Activated CD4-positive, alpha-beta memory T cell treated with anti-CD3 and anti-CD28 coated beads for 36 hours (primary cell): ENCODE measurements at places on chromosomes 2 and 18.

GRCh38 chr2:196384729-196385128, 213.4 kb upstream of the STK17B start:
- no peak overlapping the region for H3K27ac ChIP-seq
- H3K36me3 ChIP-seq = no peaks in the 10 kb centered on the region
- no peak overlapping the region for H3K4me3 ChIP-seq
- no peaks in the 10 kb centered on the region for H3K4me1 ChIP-seq
- DNase-seq = no peak

DNA sequence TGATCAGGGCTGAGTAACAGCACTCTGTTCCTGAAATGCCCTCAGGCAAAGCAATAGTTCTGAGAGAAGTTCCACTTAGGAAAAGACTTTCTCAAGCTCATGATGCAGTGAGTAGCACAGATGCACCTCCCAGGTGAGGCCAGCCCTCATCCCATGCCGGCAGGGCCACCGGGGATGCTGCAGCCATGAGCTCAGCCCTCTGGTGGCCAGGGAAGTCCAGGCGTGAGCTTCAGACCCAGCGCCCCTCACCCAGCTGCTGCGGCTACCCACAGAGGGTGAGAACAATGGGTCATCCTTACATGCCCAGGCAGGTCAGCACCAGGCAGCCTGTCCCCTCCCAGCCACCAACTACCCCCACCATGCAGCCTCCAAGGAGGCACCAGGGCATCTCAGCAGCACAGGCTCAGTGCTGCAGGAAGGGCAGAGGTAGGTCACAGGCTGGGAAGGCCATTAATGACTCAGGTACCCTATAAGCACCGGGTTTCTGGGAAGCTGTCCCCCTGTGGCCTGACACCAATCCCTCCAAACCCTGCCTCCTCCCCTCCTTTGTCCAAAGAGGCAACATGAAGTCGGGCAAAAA, 50.6 kb downstream of the TTC32 start:
- H3K36me3 ChIP-seq = no peaks in the 10 kb centered on the region
- no peak overlapping the region for H3K27ac ChIP-seq
- H3K4me3 ChIP-seq = no peak overlapping the region
- no peak for DNase-seq

DNA sequence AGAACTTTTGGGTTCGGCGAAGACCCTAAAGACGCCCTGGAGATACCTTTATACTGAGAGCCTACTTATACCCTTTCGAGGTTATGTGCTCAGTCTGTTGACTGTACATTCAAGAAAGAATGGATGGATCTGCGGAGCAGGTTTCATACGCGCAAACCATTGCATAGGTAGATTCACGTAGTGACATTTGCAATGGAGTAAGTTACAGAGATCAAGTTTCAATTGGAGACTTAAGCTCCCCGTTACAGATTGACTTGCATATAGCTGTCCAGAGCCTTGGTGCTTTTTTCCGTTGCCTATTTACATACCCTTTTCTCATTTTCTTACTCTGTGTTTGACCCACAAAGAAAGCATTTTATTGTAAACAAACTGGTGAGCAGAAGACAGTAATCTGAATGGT, 923 bp downstream of the PSMD1 start:
- H3K27me3 ChIP-seq = peaks cover 1% of the 10 kb centered on the region
- DNase-seq = no peak

DNA sequence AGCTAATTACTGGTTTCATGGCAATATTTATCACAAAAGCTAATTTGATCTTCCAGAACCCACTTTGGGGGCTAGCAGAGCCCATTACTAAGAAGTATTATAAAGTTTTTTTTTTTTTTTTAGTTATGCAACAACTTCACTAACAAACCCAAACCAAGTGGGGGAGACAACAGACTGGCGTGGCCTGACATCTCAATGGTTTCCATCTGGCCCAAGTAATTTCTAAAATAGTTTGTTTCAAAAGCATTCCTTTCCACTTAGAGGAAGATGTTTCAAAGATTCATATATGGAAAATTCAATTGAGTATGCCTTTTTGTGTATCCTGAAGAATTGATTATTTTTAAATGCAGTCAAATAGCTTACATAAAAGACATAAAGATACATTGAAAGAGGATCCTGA, 367.1 kb downstream of the HRH4 start:
- H3K4me3 ChIP-seq = no peak overlapping the region
- H3K27me3 ChIP-seq = no peaks in the 10 kb centered on the region
- no peak overlapping the region for H3K27ac ChIP-seq
- no peaks in the 10 kb centered on the region for H3K4me1 ChIP-seq
- H3K36me3 ChIP-seq = no peaks in the 10 kb centered on the region

DNA sequence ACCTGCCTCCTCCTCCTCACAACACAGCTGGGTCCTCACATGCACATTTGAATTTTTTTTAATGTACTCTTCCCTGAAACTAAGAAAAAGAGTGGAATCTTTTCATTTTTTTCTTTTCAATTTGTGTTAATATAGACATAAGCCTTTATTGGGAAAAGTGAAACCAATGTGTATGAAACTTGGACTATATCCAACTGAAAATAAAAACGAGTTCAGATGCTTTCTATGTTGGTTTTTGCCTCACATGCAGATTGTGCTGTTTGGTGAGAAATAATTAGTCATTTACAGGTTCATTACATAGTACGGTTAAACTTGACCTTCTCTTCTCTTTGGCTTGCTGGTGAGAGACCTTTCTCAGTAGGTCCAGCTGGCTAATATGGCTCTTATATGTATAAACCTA, 515.2 kb upstream of the FANCL start:
- H3K27me3 ChIP-seq = no peaks in the 10 kb centered on the region
- no peaks in the 10 kb centered on the region for H3K36me3 ChIP-seq
- no peak overlapping the region for H3K4me3 ChIP-seq
- H3K27ac ChIP-seq = no peak overlapping the region

DNA sequence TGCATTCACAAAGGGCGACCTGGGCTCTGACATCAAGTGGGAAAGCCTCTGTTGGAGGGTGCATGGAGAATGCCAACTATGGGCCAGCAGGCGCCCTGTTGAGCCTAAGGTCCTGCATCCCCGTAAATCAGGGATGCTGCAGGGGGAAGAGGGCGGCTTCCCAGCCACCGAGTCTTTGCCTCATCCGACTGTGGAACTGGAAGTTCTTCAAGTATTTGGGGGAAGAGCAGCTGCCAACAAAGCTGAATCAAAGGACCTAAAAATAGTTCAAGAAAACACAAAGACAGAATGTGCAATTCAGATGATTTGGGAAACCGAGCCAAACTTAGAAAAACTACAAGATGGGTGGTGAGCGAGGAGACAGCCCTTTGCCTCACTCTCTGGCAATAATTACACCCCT, 281.1 kb upstream of the MGAT5 start:
- H3K4me3 ChIP-seq = no peak overlapping the region
- no peaks in the 10 kb centered on the region for H3K36me3 ChIP-seq
- no peak for DNase-seq
- no peak overlapping the region for H3K27ac ChIP-seq
- peaks cover 7% of the 10 kb centered on the region for H3K27me3 ChIP-seq
- peaks cover 3% of the 10 kb centered on the region for H3K4me1 ChIP-seq
